ENCODE measurements at places on chromosomes 7 and 10.

GRCh38 chr7:87342231-87342630, 3.2 kb upstream of the CROT start:
- no peak for DNase-seq

DNA sequence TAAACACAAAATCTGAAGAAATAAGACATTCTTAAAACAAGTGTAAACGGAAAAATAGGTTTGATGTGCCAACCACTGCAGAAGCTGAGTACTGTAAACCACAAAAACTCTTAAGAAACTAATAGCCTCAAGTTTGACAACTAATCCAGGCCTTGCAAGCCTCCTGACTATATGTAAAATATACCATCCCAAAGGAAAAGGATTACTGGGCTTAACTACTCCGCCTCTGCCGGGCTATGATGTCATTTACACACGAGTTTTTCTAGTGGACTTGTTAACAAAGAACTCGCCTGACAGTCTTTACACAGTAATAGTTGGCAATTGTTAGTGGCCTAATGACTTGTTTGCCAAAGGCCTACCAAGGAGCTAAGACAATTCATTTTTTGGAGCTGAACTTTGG, 2.1 kb downstream of the KIF5B start:
- no peak for DNase-seq

- no peak for DNase-seq
These were observed 65.4 kb downstream of the CELF2 start for GRCh38 chr10:11083051-11083450.

GRCh38 chr10:105540381-105540780, 899.3 kb downstream of the SORCS3 start:
- no peak for DNase-seq

GRCh38 chr7:157297185-157297584, 39.6 kb upstream of the DNAJB6 start:
- no peak for DNase-seq

DNA sequence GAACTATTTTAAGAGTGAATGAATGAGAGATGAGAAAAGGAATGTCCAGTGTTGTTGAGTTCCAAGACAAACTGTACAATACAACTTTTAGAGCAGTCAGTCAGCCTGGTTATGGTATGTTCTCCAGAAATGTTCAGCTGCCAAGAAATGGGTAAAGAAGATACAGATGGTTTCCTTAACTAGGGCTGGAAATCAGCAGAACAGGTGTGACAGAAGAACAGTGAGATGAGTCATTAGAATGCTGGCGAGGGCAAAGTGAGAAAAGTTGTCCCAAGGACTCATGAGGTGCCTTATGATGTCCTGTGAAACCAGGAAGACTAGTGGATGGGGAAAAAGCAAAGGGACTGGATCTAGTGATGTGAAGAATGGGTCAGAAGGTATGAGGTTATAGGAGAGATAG, 20.8 kb upstream of the SEPTIN7 start:
- DNase-seq: no peak

DNA sequence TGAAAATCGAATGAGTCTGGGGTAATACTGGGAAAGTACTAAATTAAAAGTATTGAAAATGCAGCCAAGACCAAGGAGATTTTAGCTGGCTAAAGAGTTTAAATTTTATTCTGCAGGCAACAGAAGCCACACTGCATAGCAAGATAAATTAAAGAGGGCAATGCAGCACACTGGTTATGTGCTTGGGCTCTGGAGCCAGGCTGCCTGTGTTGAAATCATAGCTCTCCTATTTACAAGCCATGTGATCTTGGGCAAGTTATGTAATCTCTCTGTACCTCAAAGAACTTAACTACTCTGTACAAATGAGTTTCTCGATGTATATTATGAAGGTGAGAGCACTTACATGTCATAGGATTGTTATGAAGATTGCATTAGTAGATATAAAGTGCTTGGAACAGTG, 9.9 kb downstream of the SLC25A13 start:
- no peak for DNase-seq

DNA sequence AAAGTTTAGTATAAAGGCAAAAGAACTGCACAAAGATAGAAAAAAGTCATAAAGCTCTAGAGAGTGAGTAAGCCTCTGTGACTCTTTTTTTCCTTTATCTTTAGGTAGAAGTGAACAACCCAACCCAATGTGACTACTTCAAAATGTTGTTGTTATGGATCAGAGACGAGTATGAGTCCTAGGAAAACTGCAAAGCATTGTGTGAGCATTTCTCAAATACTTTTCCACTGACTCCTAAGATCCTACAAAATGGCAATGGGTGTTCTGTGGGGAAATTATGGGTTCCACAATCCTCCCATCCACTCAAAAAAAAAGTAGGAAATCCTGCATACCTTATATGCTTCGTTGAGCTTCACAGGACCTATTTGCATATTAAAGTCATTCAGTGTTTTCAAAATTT, 177.1 kb downstream of the DGKI start:
- DNase-seq: no peak

DNA sequence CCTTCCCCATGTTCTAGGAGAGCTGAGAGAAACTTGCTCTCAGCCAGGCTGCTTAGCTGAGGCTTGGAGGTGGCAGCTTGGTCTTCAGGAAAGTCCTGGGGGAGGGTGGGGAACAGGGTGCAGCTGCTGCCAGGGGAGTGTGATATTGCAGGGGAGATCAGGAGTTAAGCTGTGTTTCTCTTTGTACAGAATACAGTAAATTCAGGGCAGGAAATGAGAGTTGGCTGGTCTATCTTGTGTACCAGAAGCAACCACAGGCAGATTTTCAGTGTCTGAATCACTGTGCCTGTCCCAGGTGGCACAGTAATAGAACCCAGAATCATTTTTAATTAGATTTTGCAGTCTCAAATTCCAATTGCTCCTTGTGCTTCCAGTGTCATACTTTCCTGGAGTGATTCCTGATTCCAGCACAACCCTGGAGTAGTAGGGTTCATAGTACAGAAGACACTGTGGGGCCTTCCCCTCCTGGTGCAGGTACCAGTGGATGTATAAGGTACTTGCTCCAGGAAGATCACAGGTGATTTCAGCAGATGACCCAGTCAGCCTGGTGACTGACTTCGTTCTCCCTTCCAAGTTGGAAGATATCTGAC, 94.0 kb upstream of the TARP start:
- no peak for DNase-seq

DNA sequence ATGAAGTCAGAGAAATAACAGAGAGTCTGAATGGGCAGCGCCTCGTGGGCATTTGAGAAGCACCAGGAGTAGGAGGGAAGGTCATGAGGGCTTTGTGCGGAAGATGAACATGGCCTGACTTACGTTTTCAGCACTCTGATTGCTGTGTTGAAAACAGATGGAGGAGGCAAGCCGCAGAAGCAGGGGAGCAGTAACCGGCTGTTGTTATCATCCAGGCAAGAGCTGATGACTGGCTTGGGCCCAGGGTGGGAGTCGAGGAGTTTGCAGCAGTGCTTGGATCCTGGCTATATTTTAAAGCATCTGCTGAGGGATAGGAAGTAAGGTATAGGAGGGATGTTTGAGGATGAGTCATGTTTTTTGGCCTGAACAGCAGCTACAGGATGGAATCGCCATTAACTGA, 12.7 kb upstream of the PDLIM1 start:
- DNase-seq: no peak

GRCh38 chr10:113452146-113452845, 100.6 kb upstream of the HABP2 start:
- no peak for DNase-seq

DNA sequence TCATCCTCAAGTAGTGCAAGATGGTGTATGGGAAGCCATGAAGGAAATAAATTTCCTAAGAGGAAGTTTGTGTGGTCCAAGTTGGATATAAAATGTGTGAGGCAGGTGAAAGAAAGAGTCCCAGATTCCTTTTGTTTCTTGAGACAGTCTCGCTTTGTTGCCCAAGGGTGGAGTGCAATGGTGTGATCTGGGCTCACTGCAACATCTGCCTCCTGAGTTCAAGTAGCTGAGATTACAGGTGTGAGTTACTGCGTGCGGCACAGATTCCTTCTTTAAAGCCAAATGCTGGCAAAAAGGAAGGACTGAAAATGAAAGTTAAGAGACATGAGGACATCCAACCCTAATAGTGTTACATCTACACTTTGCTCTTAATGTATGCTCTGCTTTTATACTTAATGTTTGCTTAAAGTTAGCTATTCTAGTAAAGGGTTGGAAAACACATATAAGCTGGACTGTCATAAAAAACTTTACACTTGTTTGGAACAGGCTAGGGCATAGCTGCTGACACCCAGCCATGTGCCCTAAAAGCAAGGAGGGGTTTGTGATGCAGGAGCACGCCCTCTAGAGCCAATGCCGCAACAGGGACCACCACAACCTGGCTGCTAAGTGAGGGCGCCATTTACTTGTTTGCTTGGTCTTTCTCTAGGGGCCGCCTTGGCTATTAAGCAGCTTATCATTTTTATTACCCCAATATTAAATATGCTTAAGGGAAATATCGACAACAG, 34.5 kb downstream of the CLEC2L start:
- no peak for DNase-seq

DNA sequence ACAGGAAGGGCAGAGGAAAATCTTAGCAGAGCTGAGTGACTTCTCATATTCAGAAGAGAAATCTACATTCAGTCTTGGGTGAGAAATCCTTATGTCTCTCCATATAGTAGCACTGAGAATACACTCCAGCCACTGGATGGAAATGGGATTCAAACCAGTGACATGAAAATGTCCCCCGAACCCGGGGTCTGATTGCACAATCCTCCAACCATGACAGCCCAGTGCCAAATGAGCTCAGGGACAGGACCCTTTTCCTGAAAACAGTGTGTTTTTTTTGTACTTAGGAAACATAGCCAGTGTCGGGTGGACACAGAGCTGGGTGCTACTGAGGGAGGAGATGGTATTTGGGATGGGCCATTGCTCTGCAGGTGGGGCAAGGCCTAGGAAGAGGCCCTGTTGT, 185.6 kb downstream of the CXCL12 start:
- DNase-seq: no peak
